ENCODE measurements at places on chromosomes 3 and 15.

DNA sequence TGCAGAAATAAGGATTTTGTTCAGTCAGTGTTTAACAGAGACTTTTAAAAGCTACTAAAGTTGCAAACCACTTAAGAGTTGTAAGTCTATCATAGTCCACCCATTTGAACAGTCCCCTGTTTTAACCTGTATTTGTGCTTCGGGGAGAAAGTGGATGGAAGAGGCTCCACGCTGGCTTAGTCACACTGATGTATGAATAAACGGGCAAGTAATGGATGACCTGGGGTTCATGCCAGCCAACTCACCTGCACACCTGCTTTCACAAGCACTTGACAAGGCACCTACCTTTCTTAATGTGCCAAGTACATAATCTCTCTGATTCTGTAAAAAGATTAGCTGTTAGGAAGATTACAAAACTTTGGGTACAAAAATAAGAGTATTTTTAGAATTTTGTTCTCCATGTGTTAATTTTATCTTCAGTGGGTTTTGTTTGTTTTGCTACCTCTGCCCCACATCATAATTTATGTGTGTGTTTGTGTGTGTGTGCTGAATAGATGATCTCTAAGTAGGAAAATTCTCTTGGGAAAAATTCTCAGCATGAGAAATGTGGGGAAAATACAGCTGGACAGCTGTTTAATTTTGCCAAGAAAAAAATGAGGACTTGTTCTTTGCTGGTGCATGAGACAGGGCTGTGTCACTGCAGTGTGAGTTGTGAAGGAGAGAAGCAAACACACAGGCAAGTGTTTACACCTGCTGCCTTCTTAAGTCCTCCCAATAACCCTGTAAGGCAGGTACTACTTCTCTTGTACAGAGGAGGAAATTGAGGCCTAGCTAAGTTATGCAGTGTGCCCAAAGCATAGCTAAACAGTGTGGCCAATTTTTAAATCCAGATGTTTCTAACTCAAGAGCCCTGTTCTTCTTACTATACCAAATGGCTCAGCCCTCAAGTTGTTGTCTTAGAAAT, 181.2 kb upstream of the IL12A start:
- no peak for DNase-seq

DNA sequence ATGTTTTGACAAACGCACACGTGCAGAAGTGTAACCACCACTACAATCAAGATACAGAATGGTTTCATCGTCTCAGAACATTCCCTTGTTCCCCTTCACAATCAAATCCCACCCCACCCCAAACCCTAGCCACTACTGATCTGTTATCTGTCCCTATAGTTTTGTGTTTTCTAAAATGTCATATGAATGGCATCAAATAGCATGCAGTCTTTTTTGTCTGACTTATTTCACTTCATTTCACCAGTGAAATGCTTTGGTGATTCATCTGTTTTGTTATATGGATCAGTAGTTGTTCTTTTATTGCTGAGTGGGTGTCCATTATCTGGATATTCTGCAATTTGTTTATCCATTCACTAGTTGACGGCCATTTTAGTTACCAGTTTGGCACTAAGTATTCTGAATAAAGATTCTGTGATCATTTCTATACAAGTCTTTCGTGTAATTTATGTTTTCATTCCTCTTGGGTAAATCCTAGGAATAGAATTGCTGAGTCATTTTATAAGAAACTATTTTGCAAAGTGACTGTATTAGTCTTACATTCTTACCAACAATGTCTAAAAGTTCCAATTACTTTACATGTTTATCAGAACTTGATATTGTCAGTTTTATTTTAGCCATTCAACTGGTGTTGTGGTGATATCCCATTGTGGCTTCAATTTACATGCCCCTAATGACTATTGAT, 232.8 kb downstream of the CLSTN2 start:
- no peak for DNase-seq

GRCh38 chr15:67050062-67050461, 15.3 kb upstream of the SMAD3 start:
- no peak for DNase-seq

DNA sequence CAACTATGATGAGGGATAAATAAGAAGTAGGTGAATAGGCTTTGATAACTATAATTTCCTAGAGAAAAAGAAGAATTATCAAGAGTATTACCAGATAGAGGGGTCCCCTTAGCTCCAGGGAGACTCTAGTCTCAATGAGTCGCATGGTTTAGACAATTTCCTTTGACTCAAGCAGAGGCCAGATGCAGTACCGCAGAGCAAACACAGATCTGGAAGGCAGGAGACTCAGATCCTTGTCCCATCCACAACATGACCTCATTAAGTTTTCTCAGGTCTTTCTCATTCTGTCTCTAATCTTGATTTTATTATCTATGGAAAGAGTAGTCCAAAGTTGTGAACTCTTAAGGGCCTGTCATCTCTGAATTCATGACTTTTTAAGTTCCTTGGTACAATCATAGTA, 987.9 kb downstream of the NTRK3 start:
- no peak for DNase-seq

DNA sequence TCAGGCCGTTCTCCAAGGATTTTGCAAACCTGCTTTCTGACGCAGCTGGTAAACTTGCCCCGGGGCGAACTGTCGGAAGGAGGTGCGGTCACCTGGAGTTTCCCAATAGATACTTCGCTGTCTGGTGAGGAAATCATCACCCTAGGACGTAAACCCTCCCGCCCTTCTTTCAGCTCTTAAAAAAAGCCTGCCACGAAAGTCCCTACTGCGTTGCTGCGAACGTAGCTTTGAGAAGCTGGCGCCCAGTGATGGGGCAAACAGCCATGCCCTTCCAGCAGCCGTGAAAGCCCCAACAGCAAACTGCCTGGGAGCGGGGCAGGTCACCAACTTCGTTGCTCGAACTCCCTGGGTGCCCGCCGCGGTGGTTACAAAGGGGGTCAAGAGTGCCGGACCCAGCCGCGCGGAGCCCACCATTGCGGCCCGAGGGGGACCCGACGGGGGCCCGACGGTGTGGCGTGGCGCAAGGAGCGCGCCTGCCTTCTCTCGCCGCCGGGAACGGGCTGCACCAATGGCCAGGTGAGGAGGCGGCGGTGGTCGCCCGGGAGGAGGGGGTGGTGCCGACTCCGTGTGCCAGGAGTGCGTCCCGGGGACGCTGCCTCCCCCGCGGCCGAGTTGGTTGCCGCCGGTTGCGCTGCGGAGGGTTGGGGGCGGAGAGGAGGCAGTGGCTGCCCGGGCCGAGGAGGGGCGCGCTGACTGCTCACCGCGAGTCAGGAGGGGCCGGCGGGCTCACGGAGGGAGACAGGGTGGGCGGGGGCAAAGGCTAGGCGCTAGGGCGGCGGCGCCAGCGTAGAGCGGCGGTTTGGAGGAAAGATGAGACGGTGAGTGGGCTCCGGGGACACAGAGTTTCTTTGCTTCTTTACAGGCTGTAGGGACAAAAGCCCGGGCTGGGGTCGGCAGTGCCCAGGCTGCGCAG, at the start of gene PHLDB2:
Gene PHLDB2, plus strand, starts transcription at position 205 of the 913 bp plus-strand sequence. CDS start 24,813 bp downstream, outside the sequence.
- DNase-seq, result no peak

DNA sequence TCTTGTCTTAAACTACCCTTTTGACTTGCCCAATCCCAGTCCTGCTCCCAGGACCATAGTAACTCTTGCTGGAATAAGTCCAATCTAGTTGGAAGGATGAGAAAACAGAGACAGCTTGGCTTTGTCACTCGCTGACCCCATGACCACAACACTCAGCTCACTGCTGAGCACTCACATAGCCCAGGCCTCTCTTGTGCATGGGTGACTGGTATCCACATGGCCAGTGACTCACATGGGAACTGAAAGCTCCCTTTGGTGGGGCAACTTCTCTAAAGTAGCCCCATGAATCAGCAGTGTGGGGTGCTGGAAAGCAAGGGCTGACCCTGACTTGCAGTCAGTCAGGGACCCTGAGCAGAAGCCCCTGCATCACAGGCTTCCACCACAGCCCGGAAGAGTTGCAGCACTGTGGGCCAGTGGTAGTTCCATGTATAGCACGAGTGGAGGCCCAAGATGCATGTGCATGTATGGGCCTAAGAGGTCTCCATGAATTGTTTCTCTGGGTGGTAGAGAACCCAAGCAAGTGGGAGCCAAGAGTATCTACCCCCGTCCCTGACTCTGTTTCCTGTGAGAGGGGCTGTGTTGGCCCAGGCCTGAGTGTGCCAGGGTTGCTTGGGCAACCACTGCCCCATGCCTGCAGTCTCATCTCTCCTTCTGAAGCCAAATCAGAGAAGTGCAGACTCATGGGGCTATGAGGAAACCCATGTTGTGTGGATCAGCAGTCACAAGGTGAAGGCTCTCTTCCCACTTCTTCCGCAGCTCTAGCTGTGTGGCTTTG, 62.1 kb upstream of the XCR1 start:
- DNase-seq, result no peak

GRCh38 chr15:90191794-90192509, 9.2 kb upstream of the SEMA4B start:
- DNase-seq, result no peak

DNA sequence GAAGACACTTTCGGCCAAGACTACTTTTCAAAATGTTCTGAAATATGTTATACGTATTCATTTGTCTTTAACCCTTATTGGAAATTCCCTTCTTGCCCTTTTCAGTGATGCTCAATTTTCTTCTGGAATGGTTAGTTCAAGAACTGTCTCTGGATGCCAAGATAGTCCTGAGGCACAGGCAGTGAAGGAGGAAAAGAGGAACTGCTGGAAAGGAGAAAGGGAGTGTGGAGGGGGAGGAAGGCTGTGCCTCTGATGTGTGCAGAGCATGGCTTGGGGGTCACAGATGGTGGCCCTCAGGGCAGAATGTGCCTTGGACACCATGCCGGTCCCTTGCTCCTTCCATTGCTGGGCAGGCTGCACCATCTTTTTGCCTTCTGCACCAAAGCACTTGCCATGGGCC, 73.7 kb downstream of the CEP63 start:
- no peak for DNase-seq

GRCh38 chr15:85615930-85616329, 178.8 kb downstream of the KLHL25 start:
- no peak for DNase-seq

- no peak for DNase-seq
Measured at GRCh38 chr3:66723231-66723630, 222.4 kb upstream of the LRIG1 start.

DNA sequence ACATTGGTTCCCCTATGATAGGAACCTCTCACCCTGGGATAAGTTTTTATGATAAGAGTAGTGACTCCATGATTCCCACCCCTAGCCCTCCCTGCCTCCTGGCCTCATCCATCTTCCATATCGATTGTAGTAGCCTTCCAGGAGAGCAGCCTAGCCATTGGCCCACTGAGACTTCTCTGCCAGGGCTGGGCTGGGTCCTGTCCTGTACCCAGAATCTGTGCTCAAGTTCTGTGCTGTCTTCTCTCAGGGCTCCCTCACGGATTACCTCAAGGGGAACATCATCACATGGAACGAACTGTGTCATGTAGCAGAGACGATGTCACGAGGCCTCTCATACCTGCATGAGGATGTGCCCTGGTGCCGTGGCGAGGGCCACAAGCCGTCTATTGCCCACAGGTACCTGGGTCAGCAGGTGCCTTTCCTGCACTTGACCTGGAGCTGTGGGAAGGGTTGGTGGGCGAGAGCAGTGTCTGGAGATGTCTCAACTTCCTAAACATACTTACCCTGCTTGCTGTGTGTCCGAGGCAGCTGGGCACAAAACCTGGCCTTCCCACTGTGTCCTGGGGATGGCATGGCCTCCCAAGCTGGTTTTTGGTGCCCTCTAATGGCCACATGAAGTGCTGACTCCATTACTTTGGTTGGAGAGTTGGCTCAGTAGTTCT, 16.6 kb upstream of the EXOG start:
- peak; percentile 10 for DNase-seq

- no peak for DNase-seq
Measured at GRCh38 chr3:139236336-139236735, 107.5 kb upstream of the MRPS22 start.

- DNase-seq, result no peak
Measured at GRCh38 chr3:43582866-43583265, 38.9 kb downstream of the ANO10 start.

DNA sequence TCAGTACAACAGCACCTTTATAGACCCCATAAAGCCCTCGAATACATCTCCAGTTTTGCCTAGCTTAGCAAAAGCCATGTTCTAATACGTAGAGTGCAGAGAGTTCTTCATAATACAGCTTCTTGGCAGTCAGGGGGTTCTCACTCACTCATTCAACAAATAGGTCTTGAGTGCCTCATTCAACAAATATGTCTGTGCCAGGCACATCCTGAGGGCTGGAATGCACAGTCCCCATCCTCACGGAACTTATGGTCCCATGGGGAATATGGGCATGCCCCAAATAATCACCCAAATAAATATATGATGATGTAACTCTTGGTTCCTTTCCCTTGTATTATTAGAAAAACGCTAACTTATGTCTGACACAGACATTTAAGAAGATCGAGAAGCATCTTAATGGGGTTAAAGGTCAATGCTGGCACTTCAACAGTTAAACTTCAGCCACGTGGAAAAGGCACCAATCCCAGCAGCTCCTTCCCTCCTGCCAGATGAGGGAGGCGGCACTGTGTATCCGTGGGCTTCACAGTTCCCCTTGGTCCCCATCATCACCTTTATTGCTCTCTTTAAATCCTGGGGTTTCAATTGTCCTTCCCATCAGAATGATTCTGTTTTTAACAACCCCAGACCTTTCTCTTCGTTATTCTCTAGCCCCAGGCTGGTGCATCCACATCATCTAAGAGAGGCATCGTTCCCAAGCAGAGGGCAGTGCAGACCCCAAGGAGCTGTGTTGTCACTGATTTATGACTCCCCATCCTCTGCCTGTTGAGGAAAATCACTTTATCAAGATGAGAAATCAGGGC, 18.9 kb upstream of the SEMA5B start:
- DNase-seq, result no peak

DNA sequence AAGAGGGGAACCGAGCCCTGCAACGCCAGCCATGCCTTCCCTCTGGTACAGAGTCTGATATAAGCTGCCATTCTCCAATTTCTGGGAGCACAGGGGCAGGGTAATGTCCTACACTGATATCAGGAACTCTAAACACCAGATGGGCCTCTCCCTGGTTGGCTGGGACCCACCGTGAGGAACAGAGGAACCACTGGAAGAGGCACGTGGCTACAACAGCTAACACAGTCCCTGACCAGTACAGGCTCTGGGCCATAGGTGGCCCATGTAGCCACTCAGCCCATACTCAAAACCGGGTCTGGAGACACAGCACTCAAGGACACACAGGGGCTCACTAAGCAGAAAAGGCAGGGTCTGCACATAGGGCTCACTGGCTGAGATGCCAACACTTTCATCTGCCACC, 13.9 kb downstream of the NUP210 start:
- DNase-seq, result no peak

- DNase-seq, result no peak
Measured at GRCh38 chr3:73314151-73314951, 252.9 kb downstream of the EBLN2 start.

- DNase-seq, result no peak
Measured at GRCh38 chr15:52523192-52523591, 5.5 kb downstream of the MYO5A start.

DNA sequence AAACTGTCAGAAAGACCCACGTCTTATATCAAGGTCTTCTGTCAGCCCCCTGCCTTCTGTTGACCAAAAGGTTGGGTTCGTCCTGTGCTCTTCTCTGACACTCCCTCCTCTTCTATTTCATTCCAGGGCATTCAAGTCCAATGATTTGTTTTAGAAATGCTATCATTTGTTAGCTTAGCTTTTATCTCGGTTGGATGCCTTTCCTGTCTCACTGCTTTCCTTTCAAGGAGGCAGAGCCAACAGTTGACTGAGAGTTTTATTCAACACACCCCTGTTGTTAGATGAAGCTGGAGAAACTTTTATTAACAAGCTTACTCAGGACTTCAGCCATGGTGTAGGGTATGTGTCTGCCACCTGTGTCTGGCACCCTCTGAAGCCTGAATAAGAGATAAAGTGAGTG, 112.0 kb upstream of the SLC7A14 start:
- DNase-seq, result no peak

GRCh38 chr3:10192953-10193691, 28.4 kb downstream of the IRAK2 start:
- DNase-seq, result no peak

Measured in stimulated activated CD4-positive, alpha-beta T cell treated with anti-CD3 and anti-CD28 coated beads, Interleukin-1b, Interleukin-23, amount 100 ng/mL, for 1 hour (primary cell).